Sciatic nerve (tissue), 2 donors: ENCODE measurements at places on chromosomes 7 and 10.
A peak's percentile ranks its signal among the peaks of the same experiment; 100 is the strongest.

DNA sequence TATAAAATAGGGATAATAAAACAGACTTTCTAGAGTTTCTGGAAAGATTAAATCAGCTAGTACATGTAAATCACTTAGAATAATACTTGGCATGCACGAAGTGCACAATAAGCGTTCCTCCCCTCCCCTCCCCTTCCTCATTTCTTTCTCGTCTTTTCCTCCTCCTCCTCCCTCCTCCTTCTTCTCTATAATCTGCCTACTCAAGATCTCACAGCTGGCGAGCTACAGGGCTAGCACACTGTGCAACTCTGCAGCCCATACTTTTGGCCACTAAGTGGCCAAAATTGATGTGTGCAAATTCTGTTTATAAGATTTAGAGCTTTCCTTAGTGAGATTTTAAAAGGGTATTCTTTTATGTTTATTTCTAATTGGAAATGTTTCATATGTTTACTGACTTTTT, 565.3 kb downstream of the PHTF2 start:
- DNase-seq, result no peak

GRCh38 chr7:44288811-44289340, 36.5 kb downstream of the CAMK2B start:
- peak; percentile 48 for DNase-seq

GRCh38 chr7:43501870-43502269, 81.0 kb upstream of the STK17A start:
- DNase-seq, result no peak

DNA sequence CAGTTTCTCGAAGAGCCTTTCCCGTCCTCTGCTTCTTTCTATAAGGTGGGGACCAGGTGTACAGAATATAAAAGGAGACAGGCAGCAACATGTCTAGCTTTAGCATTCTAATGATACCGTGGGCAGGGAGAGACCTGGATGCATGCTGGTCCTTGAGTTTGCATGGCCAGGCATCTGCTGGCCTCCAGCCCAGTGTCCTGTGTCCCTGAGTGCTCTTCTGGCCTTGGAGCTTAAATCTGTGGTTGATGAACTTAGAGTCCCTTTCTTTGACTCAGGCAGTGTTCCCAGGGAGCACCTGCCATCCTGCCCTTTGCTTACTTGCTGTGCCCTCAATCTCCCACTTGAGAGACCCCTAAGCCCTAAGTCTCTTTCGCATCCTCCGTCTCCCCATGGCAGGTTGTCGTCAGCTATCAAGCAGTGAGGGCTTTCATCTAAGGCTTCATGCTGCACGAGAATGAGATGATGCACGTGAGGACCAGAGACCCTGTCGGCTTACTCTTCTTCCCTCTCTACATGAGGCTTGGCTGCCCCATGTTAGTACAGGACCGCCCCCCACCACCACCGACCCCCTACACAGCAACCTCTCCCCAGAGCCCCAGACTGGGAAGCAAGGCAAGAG, 313.4 kb upstream of the C7orf33 start:
- no peak for DNase-seq

DNA sequence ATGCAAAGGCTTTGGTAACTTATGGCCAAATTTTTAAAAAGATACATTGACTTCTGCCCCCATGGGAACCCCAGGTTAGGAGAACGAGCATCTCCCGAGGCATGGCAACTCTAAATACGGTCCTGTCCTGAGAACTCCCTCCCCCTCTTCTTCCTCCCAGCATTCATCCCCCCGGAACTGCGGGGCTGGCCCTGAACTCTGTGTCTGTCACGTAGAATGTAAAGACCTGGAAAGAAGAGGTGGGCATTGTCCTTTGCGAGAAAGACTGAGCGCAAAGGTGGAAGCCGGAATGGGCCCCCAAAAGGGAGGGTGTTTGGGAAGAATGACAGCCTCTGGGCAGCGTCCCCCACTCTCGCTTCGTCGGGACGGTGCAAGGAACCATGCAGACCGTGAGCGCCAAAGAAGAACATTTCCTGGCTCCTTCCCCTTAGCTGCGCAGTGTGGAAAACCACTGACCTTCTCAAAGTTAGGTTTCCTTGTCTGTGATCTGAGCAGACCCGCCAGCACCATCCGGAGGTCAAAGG, 21.0 kb downstream of the SHH start:
- DNase-seq, result peak; percentile 45

DNA sequence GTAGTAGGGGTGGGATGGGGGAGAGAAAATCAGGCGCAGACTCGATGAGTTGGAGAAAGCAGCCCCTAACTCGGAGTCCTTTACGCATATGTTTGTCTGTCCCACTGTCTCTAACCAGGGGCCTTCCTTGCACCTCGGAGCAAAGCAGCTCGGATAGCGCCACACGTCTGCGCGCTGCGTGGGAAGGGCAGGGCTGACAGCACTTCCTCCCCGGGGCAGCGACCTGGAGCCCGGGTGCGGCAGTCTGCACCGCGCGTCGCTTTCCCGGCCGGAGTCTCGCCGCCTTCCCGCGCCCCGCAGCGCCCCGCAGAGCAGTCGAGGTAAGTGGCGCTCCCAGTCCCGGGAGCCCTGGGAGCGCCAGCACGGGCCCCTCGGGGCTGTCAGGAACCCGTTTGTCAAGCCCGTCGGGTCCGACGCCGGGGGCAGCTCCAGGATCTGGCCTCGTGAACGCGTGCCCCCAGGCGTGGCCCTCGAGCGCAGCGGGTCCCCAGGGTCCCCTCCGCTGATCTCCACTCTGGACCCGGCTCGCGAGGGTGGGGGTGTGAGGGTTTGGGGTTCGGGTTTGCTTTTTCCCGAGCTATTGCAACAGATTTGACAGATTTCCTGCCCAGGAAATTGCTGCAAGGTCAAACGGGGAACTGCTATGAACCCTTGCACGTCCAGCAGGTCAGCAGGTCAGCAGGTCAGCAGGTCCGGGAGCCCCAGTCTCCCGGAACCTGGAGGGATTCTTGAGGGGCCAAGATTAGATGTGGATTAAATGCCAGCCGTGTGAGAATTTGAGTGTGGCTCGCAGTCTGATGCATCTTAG, 597 bp downstream of the APBB1IP start:
- DNase-seq, result peak; percentile 57

DNA sequence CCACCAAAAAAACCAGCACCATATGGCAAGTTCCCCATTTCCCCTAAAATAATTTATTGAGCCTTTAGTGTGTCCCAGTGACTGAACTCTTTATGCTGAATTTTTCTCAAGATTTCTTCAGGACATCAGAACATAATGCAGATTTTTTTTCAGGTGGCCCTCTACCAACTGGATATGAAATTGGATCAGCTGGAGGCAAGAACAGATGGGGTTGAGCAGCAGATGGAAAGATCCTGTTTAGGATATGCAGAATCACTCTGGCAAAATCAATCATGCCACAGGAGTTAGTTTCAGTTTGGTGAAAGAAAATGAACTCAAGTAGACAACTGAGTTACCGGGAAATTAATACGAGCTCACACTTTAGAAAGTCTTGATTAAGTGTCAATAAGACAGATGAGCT, 761.5 kb upstream of the C7orf33 start:
- DNase-seq, result no peak

DNA sequence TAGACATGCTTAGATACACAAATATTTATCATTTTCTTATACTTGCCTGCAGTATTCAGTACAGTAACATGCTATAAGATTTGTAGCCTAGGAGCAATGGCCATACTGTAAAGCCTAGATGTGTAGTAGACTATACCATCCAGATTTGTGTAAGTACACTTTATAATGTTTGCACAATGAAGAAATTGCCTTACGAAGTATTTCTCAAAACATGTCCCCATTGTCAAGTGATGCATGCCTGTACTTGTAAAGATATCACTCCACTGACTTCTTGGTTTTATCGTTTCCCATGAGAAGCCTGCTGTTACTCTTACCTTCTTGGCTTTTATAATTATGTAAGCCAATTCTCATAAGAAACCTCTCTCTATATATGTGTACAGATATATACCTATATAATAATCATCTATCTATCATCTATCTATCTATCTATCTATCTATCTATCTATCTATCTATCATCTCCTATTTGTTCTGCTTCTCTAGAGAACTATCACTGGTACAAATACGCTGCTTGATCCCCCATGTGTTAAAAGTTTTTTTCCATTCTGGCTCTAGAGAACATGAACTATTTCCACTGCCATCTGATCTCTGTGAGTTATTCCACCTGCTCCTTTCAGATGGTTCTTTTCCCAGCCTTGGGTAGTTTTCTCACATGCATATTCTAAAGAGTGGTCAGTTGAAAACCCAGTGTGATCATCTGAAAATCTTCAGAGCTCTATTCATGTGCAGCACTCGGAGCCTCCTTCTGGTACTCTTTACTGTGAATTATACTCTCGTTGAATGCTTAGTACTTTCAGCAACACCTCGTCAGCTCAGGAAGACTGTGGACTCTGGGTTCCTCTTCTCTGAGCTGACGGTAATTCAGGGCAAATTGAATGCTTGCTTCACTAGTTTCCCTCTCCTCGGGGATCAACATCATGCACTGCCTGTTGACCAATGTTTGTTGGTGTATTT, 14.5 kb upstream of the VCL start:
- DNase-seq, result no peak

DNA sequence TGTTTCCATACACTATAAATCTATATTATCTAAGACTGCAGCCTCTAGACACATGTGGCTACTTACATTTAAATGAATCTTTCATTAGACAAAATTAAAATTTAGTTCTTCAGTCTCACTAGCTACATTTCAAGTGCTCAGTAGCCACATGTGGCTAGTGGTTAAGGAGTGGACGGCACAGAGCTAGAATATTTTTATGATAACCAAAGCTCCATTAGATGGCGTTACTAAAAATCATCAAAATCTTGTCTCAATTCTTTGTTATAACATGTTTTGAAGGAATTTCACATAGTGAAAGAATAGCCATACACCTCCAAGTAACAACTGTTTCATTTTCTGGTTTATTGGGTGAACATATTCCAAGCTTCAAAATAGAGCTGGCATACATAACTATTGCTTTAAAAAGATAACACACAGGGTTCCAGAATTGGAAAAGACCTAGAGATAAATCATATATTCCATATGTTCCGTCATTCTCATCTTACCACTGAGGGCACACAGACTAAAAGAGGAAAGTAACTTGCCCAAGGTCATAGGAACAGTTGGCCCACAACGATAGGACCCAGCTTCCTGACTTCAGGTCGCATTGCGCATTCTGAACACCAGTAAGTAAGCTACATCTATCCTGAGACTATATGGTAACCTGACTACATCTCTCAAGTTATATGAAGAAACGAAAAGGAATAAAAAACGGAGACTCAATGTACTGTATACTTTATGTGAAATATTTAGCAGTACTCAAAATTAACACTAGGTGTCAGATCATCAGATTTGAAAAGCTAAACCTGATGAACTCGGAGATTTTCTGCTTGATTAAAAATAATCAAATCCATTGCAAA, 66.6 kb downstream of the CAV1 start:
- DNase-seq, result no peak

DNA sequence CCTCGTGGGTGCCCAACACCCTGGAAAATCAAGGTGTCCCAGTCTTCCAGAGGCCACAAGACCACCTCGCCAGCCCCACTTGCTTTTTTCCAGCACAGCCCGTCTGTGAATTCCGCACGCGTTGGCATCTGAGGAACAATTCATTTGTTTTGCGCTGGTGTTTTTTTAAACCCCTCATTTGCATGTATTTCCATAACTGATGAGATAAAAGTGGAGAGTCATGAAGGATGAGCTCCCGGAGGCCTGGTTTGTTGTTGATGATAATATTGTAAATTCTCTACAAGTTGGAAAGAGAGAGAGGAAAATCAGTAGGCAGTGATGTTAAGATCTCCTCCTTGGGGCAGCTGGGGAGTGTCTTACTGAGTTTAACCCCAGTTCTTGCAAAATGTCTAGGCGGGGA, 34.6 kb downstream of the SLC29A3 start:
- no peak for DNase-seq

- no peak for DNase-seq
Observed at GRCh38 chr10:110487411-110488331, 10.0 kb upstream of the DUSP5 start.

DNA sequence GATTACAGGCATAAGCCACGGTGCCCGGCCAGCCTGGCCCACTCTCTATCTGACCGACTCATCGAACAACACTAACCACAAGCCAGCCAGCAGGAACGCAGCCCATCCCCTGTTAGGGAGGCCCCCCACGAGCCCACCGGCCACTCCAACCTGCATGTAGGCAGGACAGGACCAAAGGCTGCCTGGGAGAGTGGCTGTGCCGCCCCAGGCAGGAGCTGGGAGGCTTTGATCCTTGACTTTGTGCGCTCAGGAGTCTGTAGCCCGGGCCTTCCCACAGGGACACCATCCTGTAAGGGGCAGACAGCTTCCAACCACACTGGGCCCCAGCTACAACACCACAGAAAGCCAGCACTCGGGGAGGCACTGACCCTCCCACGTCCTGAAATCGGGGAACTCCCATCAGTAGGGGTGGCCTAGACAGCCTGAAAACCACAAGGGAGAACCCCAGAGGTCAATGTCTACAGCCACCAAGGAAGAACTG, 29.4 kb downstream of the GRID1 start:
- peak; percentile 43 for DNase-seq

GRCh38 chr7:36188266-36188665, 35.2 kb downstream of the EEPD1 start:
- DNase-seq, result no peak

GRCh38 chr10:19848226-19848985, 32.2 kb downstream of the PLXDC2 start:
- DNase-seq, result no peak

- no peak for DNase-seq
Observed at GRCh38 chr7:100900978-100901377, 5.3 kb upstream of the ACHE start.

DNA sequence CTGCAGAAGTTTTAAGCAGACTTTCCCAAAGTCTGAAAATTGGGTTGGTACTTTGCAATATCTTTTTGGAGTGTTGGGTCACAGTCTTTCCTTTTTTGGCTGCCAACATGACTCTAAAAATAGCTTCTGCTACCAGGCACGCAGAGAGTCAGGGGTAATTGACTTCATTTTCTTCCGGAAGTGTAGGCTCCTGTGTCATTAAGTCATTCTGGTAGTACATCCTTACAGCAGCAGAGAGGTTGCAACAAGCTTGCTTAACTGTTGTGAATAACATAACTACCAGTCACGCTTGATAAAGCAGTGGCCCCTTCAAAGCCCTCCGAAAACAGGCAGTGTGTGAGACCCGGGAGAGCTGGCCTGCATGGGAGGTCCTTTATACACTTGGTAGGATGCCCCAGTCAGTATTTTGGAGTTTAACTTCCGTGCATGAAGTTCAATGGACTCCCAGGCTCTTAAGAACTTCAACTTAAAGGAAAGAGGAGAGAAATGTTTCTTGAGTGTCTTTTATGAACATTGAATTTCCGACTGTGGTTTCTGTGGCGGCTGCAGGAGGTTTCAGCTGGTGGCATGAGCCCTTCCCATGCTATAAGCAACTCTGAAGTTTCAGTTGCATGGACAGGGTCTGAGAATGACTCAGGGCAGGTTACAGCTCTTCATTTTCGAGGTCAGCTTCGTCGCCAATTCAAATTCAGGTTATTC, 310.7 kb downstream of the GALNT17 start:
- no peak for DNase-seq
